AG10803 (cell line): ENCODE measurements at places on chromosomes 12 and 14.

- no peak for DNase-seq
Measured at GRCh38 chr12:70241845-70242244, 1.4 kb upstream of the CNOT2 start.

DNA sequence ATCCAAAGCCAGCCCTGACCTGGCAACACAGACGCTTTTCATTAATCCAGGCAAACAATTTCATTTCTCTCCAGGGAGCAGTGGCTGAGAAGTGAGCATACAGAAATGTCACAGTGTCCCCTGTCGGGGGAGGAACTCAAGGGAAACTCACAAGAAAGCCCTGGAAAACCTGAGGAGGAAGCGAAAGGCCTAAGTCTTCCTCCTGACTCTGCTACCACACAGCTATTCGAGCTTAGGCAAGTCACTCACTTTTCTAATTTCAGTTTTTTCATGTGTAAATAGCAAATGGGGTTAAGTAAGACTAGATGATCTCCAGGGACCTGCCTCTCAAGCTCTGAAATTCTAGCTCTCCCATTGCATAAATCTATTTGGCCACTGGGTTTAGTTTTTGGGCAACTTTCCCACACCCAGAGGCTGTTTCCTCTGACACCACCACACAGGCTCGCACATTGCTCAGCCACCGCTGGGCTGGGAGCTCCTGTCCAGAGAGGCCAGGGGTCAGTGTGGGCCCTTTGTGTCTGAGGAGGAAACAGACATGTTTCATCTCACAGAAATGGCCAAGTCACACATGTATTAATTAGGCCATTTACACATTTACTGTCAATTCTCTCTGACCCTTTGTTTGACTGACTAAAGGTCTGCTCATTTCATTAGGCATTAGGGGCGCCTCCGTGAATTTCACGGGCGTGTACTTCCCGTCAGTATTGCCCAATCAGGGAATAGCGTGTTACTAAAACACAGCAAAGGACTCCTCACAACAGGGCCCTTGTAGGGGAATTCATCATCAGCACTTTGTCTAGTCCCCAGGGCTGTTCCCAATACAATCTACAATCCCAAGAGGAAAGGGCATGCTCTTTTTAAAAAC, 9.8 kb upstream of the PNMA1 start:
- DNase-seq, result peak; percentile 99

DNA sequence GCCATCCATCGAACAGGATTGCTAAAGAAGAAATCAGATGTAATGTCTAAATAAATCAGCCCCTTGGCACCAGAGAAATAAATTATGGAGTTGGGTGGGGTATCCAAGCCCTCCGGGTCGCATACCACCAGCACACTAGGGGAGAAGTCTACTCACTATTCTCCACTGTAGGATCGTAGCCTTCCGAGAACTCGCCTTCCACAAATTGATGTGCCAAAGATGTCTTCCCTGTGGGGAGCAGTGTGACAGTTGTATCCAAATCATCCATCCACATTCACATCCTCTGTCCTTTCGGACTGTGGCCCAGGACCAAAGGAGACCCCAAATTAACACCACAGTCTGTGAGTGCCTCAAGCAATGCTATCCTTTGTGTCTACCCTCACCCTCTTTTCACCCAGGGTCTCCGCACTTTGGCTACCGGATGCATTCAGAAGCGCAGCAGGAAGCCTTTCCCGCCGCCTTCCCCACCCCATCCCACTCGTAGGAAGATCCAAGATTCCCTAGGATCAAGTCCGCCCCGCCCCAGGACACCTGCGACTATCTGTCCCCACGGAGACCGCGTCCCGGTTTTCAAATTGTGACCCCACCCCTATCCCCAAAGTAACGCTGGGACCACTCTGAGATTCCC, 786 bp downstream of the RHEBL1 start:
- DNase-seq, result no peak

- no peak for DNase-seq
Measured at GRCh38 chr14:92340071-92340470, 17.1 kb downstream of the SLC24A4 start.

- DNase-seq, result no peak
Measured at GRCh38 chr14:93033983-93034670, 81.6 kb downstream of the ITPK1 start.

DNA sequence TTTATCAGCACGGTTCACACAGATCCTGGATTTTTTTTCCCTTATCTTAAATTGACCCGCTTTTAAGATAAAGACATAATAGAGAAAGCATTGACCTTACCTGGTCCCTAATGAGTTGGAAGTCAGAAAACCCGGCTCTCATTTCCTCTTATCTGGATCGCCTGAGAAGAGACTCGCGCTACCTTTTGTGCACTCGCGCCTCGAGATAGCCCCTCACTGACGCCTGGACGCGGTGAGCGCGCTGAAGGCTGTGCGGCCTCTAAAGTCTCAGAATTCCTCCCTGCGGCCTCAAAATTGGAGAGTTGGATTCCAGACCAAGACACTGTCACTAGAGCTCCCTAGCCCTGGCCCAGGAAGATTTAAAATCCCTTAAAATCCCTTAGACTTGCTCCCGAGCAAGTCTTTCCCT, 7.0 kb downstream of the NKX2-1 start:
- DNase-seq, result no peak

DNA sequence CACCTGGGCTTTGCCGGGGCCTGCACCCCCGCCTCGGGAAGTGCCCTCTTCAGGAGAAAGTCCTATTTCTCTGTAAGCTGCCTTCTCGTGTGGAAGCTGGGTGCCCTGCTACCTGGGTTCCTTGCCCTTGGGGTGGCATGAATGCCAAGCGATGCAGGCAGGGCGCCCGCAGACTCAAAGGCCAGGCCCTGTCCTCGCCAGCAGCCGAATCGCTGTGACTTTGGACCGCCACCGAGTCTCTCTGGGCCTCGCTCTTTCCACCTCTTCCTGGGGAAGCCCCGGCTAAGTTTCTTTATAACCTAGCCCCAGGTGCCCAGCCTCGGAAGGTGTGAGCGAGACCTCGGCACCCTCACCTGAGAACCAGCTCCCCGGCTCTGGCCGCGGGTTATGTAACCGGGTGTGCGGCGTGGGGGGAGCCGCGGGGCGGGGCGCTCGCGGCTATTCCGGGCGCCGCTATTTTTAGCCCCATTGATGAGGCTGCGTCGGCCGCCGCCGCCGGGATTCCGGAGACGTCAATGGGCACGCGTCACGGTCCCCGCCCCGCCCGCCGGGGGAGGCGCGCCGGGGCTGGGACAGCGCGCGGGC, 14.6 kb upstream of the NR4A1 start:
- DNase-seq, result peak; percentile 78

DNA sequence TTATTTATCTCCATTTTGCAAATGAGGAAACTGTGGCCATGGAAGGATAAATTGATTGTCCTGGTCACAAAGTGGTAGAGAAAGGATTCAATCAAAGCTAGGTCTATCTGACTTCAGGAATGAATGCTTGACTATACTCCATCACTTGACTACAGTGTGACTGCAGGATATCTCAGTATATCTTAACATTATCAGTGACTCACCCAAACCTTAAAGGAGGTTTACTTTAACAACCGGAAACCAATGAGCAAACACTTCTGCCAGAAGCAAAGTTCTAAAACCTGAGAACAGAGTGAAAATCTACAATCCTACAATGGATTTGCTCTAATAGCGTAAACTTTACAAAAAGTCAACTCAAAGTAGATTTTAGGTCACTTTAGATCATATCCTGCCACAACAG, 277.0 kb downstream of the CEP128 start:
- no peak for DNase-seq
